ENCODE measurements at places on chromosomes 6 and 20.

DNA sequence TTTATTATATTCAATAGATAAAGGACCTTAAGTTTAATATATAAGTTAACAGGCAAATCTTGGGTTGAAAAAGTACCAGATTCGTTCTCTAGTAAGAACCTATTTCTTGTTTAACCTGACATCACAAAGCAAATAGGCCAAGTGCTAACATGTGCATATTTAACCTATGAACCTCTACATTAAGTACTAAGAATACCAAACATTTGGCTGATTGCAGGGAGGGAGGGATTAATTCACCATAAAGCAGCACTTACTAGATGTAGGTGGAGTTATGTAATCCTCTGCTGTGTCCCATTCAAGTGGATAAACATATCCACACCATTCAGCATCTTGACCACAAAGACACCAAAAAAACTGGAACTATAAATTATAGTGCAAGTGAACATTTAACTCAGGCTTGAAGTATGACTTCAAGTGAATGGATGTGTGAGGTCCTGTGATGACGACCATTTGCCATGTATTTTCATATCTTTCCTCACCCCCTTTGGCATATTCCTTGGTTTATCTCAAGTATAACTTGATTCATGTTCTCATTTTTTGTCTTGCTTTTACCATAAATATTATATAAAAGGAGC is 10.2 kb downstream of the STX11 start:
- peak; percentile 25 for DNase-seq

DNA sequence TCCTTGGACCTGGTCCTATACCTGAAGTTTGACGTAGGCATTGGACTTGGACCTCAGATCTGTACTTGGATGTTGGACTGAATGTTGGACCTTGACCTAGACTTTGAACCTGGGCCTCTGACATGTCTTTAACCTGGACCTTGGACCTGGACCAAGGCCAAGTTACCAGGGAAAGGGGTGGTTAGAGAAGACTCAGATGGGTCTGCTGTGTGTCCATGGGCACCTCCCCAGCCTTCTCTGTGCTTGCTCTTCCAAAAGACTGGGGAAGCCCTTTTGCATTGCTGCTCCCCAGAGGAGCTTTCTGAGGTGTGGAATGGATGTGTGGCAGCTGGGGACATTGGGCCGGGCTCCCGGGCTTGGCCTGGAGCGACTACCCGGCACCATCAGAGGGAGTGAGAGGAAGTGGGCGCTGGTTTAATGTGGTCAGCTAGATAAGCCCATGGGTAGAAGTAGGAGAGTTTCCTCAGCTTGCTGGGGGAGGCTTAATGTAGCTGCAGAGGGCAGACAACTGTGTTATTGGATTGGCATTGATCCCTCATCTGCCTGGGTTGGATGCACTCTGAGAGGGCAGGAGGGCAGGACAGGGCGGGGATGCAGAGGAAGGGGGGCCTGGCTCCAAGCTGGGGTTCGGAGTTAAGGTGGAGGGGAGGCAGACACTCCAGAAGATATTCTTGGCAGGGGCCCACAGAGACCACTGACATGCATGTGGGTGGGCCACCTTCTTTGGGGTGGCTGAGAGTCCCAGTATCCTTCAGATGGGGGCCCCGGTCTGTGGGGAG is 4.2 kb downstream of the SCRT2 start:
- no peak for DNase-seq

DNA sequence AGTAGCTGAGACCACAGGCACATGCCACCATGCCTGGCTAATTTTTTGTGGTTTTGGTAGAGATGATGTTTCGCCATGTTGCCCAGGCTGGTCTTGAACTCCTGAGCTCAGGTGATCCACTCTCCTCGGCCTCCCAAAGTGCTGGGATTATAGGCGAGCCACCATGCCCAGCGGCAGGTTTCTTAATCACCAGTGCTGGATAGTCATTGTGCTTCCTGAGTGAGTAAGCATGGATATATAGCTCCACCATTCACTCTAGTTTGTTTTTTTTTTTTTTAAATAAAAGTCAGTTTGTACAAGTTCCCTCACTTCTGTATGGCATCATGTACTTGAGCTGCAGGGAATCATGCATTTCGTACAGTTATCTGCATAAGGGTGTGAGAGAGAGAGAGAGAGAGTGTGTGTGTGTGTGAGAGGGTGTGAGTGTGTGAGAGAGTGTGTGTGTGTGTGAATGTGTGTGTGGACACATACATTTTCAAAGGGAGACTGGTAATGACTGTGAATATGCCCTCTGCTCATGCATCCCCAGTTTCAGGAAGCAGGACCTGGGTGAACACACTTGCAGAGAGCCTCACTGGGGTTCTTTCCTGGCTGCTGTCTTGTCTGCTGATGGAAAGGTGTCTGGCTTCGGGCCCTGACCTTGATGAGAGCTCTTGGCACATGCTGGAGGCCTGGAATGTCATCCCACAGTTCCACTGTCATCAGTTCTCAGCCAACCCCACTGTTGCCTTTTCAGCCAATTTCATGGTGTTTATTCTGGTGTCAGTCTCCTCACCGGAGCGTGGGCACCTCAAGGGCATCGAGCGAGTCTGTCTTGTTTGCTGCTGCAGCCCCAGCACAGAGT is 65.0 kb upstream of the XRN2 start:
- no peak for DNase-seq

- DNase-seq, result peak; percentile 4
Measured at GRCh38 chr6:136113736-136114173, 136.4 kb downstream of the MTFR2 start.

GRCh38 chr20:50297498-50298376 is 107.1 kb downstream of the CEBPB start:
- no peak for DNase-seq

DNA sequence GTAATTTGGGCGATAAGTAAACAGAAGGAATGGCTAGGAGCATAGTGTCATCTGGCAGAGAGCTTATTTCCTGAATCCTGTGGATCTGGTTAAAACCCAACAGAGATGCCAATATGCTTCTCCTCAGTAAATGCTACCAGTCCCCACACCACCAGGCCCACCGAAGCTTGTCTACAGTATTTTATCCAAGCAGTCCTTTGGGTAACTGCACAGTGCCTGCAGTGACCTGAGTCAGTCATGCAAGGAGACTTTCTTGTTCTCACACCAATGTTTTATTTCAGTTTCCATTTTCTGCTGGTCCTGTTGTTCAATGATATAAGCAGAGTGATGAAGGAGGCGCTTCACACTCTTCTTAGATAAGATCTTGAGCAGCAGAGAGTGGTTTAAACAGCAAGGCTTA is 326.3 kb downstream of the RIMS1 start:
- DNase-seq, result peak; percentile 7

DNA sequence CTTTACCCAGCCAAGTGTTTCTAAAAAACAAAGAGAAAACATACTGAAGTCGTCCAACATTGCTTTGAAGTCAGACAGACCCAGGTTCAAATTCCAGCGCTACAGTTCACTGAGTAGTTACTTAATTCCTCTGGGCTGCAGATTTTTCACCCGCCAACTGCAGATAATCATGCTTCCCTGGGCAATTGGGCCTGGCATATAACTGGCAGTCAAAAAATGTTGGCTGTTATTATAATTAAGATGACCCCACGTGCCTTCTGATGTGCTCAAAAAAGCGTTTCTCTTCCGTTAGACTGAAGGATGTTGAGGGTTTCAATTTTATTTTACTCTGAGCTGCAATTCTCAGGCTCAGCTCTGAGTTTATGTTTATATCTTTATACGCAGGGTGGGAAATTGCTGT is 156.1 kb upstream of the CITED2 start:
- DNase-seq, result no peak

DNA sequence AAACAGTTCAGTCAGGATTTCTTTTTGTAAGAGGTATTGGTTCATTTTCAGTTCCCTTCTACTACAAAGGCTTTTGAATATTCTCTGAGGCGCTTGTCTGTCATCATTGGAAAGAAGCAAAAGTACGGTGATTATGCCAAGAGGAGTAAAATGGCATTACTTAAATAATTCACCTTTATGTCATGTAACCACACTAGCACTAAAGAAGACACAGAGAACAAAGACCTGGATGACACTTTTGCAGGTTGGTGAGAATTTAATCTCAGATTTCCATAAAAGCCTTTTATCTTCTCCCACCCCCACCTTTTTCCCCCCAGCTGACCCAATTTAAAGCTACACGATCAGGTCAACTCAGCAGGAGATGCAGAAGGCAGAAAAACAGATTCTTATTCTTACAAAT is 451.8 kb downstream of the HACE1 start:
- DNase-seq, result no peak

GRCh38 chr6:51213811-51214210 is 395.1 kb downstream of the TFAP2B start:
- no peak for DNase-seq

GRCh38 chr20:63951398-63952209 is 4.6 kb downstream of the UCKL1 start:
- DNase-seq, result no peak

DNA sequence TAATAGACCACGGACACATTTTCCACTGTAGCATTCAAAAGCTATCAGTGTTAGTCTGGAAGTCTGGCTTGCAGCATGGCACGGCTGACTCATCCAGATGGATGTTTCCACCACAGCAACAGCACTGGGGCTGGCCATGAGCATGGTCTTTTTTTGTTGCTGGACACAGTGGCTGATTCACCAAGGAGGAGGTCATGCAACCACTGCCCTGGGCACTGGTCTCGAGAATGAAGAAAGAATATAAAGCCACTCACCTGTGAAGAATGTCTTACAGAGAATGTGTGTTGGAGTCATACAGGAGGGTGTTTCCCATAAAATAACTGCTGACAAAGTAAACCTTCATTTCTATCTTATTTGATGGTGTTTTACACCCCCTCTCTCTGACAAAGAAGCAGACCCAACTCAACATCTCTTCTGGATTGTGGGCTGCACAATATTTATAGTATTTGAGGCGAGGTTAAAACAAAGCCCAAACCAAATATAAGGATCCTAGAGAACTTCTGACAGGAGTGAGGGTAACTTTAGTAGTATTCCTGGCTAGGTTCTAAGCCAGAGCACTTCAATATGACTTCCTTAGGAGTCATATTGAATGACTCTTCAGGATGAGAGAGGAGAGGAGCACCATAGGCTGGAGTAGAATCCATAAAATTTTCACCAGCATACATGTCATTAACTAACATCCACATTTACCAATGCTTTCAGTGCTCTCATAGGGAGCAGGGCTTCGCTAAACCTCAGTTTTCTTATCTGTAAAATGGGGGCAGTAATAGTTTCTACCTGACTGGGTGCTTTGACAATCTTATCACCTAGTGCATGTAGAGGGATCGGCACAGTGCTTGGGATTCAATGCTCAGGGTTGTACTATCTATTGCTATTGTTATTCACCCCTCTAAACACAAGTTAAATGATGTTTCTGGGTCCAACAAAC is 121.4 kb downstream of the KIF13A start:
- no peak for DNase-seq

DNA sequence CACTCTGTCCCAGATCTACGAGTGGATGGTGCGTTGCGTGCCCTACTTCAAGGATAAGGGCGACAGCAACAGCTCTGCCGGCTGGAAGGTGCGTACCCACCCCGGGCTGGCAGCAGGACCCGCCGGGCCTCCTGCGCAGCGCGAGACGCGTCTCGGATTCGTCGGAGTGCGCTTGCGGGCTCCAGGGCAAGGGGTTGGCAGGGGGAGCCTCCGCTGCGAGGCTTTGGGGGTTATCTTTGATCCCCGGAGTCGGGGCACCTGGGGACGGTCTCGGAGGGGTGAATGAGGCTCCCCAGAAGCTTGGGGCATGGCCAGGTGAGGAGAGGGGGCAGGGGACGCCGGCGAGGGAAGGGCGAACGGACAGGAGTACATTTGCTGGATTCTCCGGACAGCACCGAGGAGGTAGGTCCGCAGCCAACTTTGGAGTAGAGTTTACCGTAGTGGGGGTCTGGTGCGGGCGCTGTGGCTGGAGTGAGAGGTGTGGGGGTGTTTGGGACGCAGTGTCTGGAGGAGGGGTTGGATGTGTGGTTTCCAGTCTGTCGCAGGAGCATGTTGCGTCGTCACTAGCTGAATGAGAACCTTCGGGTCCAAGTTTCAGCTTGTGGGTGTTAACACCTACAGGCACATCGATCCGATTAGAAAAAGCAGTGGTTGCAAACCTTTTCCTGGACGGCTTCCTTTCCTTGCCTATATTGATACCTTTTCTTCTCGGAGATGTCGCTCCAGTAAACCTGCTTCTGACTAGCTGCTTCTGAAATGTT is 1.2 kb downstream of the FOXO3 start:
- DNase-seq, result no peak

Data from NCI-H524 treated with DMSO at 0.1 percent for 48 hours (cell line).